ENCODE measurements at places on chromosomes 3 and 15. TPM values are rescaled to one million over a fixed set of nuclear protein-coding genes. Genes with fewer than 3 reads are reported as not detected.

RTP4 gene
- not detected for total RNA-seq

FOXB1 gene
- not detected for total RNA-seq

FRG2C gene
- not detected for total RNA-seq

SCN11A gene
- not detected for total RNA-seq

MKRN3 gene
- total RNA-seq = 0.80 TPM

AADAC gene
- total RNA-seq = not detected

KIF15 gene
- 12.6 TPM for total RNA-seq

FSTL1 gene
- total RNA-seq = 102 TPM

LYZL4 gene
- not detected for total RNA-seq

ZNF106 gene
- 25.7 TPM for total RNA-seq

PDZRN3 gene
- total RNA-seq = 4.2 TPM

AMT gene
- 1.9 TPM for total RNA-seq

TTC21A gene
- total RNA-seq = 0.55 TPM

KCNMB2 gene
- not detected for total RNA-seq

CD96 gene
- 0.08 TPM for total RNA-seq

GOLGA6L7 gene
- not detected for total RNA-seq

CLDN1 gene
- 6.2 TPM for total RNA-seq

SSR3 gene
- 272 TPM for total RNA-seq

FES gene
- 1.9 TPM for total RNA-seq

FYCO1 gene
- total RNA-seq = 8.2 TPM

CNTN6 gene
- total RNA-seq = not detected

ATP10A gene
- not detected for total RNA-seq

DNASE1L3 gene
- not detected for total RNA-seq

C3orf85 gene
- total RNA-seq = not detected

SERPINI2 gene
- not detected for total RNA-seq

IP6K2 gene
- 55.1 TPM for total RNA-seq

CD80 gene
- total RNA-seq = not detected

RASSF1 gene
- total RNA-seq = 16.5 TPM

TLE3 gene
- 36.2 TPM for total RNA-seq

TXNRD3 gene
- total RNA-seq = 8.8 TPM

JAGN1 gene
- total RNA-seq = 37.6 TPM

TLR9 gene
- total RNA-seq = not detected

SCN5A gene
- total RNA-seq = under 0.01 TPM

GOLGA6B gene
- not detected for total RNA-seq

FETUB gene
- not detected for total RNA-seq

Measured in hair follicular keratinocyte (primary cell).